ENCODE measurements at places on chromosomes 12 and 14.

- no peak for DNase-seq
Measured at GRCh38 chr12:1034751-1035457, 43.9 kb downstream of the ERC1 start.

DNA sequence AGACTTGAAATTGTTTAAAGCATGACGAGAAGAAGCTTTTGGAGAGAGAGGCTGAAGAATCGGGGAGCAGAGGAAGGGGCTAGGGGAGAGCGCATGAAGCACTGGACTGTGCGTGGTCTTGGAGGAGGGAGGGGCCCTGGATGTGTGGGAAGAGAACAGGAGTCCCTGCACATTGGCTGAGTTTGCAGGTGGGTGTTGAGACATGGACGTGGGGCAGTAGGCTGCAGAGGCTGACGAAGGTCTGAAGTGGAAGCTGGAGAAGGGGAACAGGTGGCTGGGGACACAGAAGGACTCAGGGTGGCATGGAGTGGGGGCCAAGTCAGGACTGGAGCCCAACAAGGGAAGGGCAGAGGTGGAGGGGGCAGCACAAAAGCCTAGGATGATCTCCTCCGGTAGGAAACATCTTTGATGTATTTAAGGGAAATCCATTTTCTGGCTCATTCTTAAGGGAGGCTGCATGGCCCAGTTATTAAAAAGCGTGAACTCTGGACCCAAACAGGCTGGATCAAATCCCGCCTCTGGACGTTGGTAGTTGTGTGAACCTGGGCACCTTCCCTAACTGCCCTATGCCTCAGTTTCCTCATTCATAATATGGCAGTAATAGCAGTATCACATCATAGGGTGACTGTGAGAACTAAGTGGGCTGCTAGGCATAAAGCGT, 29.0 kb downstream of the ADGRD1 start:
- DNase-seq = no peak

GRCh38 chr12:83514372-83514771, 827.7 kb downstream of the TMTC2 start:
- no peak for DNase-seq

- no peak for DNase-seq
Measured at GRCh38 chr12:126487431-126487980, 1422.3 kb downstream of the AACS start.

DNA sequence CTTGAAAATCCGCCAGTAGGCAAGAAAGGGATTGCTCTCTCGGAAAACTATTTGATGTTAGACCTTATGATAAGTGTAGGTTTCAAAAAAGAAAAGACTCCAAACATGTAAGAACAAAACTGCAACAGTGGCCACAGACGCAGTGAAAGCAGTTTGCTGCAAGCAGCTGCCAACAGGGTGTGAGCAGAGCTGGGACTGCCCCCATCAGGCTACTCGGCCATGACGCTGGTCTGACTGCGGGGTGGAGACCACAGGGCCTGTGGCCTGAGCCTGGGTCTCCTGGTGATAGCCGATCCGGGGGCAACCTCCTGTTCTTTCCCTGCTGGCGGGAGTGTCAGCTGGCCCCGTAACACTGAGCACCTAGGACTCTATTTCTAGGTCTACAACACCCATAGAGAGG, 63.2 kb downstream of the AMN start:
- no peak for DNase-seq

GRCh38 chr14:51554339-51554920, 97.3 kb upstream of the FRMD6 start:
- no peak for DNase-seq

DNA sequence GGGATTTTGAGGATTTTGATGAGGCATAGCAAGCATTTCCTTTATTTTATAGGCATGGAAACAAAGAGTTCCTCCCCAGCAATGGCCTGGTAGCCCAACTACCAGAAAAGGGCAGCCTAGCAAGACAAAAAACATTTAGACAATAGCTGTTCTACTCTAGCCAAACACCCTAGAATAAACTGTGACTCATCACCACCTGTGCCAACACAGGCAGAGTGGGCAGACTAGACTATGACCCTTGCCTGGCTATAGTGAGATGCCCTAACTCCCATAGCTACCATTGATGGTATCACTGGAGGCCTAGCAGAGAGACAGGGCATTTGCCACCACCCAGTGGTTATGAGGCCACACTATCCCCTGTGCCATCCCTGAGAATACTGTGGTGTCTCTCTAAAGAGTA, 15.5 kb upstream of the CCER1 start:
- no peak for DNase-seq

GRCh38 chr12:114903083-114903691, 219.2 kb upstream of the TBX3 start:
- DNase-seq = no peak

GRCh38 chr12:130775953-130776856, 60.1 kb upstream of the RIMBP2 start:
- DNase-seq = peak; percentile 55

DNA sequence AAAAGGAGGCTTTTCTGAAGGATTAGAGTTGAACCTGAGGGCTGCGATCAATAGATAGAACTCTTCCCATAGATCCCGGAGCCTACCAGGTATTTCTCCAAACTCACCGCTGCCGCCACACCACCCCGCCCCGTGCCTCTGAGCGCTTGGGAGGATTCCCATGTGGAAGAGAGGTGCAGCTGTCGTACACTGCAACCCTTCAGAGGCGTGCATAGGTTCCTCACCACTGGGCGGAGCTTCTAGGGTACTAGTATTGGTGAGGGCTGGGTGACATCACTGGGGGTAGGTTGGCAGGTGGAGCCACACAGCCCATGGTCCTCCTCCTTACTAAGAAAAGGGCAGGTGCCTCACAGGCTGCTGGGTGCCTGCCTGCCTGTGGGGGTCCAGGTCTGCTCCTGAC, 127.0 kb downstream of the TSPAN9 start:
- DNase-seq = no peak

DNA sequence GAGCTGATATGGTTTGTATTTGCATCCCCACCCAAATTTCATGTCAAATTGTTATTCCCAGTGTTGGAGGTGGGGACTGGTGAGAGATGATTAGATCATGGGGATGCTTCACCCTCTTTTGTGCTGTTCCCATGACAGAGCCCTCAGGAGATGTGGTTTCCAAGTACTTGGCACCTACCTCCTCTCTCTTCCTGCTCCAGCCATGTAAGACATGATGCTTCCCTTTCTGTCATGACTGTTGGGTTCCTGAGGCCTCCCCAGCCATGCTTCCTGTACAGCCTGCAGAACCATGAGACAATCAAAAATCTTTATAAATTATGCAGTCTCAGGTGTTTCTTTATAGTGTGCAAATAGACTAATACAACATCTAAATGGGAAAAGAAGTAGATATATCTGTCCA, 754.5 kb downstream of the TMEM121 start:
- no peak for DNase-seq

DNA sequence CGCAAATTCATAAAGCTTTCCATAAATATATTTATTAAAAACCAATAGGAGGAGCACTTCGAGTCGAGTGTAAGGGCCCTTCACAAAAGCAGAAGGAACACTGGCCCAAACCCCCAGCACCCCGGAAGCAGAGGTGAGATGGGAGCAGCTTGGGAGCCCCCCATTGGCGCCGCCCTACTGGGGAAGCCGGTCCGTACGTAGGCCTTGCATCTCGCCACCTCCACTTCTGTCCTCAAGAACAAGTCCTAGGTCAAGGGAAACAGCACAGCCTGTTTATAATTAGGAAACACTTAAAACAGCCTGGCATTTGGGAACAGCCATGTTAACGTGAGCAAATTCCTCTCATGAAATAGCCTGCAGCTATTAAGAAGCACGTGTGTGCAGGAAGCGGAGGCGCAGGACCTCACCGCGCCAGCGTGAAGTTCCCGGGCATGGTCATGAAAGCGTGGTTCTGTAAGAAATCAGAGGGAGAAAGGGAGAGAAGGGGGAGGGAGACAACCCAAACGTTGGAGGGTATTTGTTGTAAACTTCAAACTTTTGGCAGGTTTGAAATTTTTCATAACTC, 7.7 kb downstream of the ANKRD9 start:
- no peak for DNase-seq

- DNase-seq = peak; percentile 40
Measured at GRCh38 chr12:51926718-51927117, 19.4 kb downstream of the ACVRL1 start.

DNA sequence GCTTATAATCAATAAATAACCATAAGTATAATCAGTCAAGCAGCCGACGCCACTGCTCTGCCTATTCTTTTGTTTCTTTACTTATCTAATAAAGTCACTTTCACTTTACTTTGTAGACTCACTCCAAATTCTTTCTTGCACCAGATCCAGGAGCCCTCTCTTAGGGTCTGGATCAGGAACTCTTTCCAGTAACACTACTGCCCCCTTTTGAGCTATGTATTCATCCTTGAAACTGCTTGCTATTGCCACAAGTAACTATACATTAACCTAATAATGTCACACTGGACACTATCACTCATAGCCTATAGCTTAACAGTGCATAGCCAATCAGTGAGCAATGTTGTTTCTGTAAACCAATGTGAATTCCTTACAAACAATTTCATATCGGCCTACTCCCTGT, 2.8 kb upstream of the NID2 start:
- no peak for DNase-seq

GRCh38 chr12:86662464-86662863, 406.3 kb upstream of the MGAT4C start:
- no peak for DNase-seq

DNA sequence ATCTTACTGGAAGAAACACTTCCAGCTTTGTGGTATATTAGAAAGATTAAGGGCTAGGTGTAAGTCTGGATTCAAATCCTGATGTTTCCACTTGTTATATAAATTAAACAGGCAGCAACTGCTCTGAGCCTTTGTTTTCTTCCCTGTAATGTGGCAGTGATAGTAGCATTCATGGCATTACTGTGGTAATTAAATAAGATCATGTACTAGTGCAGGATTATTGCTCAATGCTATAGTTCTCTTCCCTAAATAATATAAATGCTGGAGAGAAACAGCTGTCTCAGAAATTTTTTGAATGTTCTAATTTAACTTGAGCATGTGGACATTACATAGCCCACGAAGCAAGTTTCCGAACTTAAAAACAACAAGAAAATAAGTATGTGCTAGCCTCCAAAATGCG, 5.4 kb downstream of the TMEM117 start:
- DNase-seq = no peak

DNA sequence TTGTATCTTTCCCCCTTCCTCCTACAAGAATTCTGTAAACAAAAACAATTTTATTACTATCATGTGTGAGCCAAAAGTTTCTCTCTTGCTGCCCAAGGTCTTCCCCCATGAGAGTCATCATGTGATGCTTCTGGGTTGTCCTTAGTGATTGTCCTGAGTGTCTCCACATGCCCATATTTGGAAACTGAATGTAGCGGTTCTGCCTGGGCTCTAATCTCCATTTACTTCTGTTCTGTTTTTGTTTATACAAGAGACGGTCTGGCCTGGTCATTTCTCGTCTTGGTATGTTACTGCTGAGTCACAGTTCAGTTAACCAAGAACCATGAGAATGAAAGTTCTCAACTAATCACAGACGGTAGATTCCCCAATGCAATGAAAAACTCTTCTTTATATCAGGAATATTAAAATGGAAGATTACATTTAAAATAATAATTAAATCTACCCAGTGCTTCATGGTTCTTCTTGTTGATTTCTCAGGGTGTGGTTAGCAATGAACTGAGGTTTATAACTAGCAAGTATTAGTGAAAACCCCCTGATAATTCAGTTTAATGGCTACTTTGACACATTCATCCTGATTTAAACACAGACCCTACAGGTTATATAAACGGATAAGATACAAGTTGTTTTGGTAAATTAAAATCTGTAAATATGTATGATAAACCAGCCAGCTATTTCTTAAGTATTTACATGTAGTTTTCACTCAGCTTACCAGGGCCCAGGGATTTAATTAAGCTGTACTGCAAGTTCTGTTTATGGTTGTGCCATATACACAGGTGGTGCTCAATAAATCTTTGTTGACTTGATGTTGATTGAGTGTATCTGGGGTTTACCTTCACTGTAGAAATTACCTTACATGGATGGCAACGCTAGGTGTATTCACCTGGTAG, 81.1 kb downstream of the PELI2 start:
- no peak for DNase-seq

GRCh38 chr12:92369636-92370035, 224.0 kb upstream of the BTG1 start:
- no peak for DNase-seq

- no peak for DNase-seq
Measured at GRCh38 chr14:49933704-49934103, 40.8 kb downstream of the ARF6 start.

- DNase-seq = no peak
Measured at GRCh38 chr12:70176290-70176689, 66.9 kb upstream of the CNOT2 start.

- DNase-seq = no peak
Measured at GRCh38 chr12:418432-418831, 17.0 kb downstream of the CCDC77 start.

GRCh38 chr12:132620113-132620898, 1.7 kb downstream of the P2RX2 start:
- DNase-seq = no peak

DNA sequence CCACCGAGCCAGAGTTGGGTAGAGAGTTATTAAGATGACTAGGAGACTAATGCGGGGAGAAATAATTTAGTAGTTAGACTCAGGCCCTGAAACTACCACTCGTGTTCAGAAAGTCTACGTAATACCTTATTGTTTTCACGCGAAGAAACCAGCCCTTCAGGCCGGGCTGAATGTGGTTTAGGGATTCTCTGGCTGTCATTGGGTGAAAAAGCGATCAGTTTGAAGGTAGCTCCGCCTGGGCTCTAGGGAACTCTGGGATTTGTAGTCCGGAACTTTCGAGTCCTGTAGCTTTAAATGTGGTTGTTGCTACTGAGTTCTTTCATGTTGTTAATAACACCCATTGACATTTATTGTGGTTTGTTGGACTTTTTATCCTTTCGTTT, 549 bp upstream of the WDR89 start:
- DNase-seq = peak; percentile 59

Data from stimulated activated CD4-positive, alpha-beta T cell treated with anti-CD3 and anti-CD28 coated beads, Interleukin-12 subunit alpha, Interleukin-12 subunit beta, amount 100 ng/mL, for 24 hours (primary cell).